ENCODE measurements at places on chromosomes 7 and 10. TPM values are rescaled to one million over a fixed set of nuclear protein-coding genes. Genes with fewer than 3 reads are reported as not detected.

DNA sequence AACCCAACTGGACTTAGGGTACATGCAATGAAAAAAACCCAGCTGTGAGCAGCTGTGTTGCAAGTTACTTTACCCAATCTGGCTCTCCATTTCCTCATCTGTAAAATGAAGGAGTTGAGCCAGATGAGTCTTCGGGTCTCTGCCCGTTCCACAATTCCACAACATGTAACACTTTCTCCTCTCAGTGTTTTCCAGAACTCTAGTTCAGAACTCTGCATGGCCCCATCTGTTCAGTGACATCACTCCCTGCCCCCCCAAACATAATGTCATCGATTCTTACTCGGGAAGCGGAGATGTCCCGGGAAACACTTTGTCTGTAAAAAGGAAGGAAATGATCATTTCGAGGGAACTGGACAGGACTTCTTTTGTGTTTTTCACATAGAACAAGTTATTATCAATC is 2.5 kb downstream of the SH3PXD2A start:
- H3K27me3 ChIP-seq, result peaks cover 78% of the 10 kb centered on the region
- no peak overlapping the region for H3K27ac ChIP-seq
- H3K36me3 ChIP-seq, result peaks cover 5% of the 10 kb centered on the region
- no peak for DNase-seq

- peaks cover 56% of the 10 kb centered on the region for H3K27me3 ChIP-seq
- H3K4me1 ChIP-seq, result no peaks in the 10 kb centered on the region
- DNase-seq, result no peak
- H3K4me3 ChIP-seq, result no peak overlapping the region
Observed at GRCh38 chr7:159116581-159117339, 27.9 kb downstream of the VIPR2 start.

TMEM236 gene
- 0.51 TPM for total RNA-seq

PROSER2 gene
- total RNA-seq, result 18.8 TPM

GRCh38 chr7:101094376-101094775 is 9.1 kb downstream of the TRIM56 start:
- H3K4me1 ChIP-seq, result no peaks in the 10 kb centered on the region
- no peak for DNase-seq
- no peak overlapping the region for H3K27ac ChIP-seq
- H3K4me3 ChIP-seq, result no peak overlapping the region
- H3K27me3 ChIP-seq, result no peaks in the 10 kb centered on the region
- peaks cover 51% of the 10 kb centered on the region for H3K36me3 ChIP-seq

All from Calu3 (cell line).